Transverse colon (tissue), 4 donors: ENCODE measurements at places on chromosomes 3 and 15.
A peak's percentile ranks its signal among the peaks of the same experiment; 100 is the strongest.

- peak; percentile 61 for DNase-seq
Observed at GRCh38 chr3:49422379-49423248, at the start of gene AMT. AMT (minus strand) TSS chr3:49422473; CDS start chr3:49422450, 23 bp downstream.

DNA sequence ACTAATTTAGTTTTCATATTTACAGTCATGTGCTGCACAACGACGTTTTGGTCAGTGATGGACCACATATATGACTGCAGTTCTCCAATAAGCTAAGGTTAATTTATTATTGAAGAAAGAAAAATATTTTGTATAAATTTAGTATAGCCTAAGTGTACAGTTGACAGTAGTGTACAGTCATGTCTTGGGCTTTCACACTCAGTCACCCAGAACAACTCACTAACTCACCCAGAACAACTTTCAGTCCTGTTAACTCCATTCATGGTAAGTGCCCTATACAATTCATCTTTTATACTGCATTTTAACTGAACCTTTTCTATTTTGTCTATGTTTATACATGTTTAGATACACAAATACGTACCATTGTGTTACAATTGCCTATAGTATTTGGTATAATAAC is 3.8 kb upstream of the GABRR3 start:
- no peak for DNase-seq

- no peak for DNase-seq
Observed at GRCh38 chr3:122944671-122945161, 82.8 kb downstream of the SEMA5B start.

GRCh38 chr3:82078246-82078645 is 316.8 kb upstream of the GBE1 start:
- DNase-seq, result no peak

DNA sequence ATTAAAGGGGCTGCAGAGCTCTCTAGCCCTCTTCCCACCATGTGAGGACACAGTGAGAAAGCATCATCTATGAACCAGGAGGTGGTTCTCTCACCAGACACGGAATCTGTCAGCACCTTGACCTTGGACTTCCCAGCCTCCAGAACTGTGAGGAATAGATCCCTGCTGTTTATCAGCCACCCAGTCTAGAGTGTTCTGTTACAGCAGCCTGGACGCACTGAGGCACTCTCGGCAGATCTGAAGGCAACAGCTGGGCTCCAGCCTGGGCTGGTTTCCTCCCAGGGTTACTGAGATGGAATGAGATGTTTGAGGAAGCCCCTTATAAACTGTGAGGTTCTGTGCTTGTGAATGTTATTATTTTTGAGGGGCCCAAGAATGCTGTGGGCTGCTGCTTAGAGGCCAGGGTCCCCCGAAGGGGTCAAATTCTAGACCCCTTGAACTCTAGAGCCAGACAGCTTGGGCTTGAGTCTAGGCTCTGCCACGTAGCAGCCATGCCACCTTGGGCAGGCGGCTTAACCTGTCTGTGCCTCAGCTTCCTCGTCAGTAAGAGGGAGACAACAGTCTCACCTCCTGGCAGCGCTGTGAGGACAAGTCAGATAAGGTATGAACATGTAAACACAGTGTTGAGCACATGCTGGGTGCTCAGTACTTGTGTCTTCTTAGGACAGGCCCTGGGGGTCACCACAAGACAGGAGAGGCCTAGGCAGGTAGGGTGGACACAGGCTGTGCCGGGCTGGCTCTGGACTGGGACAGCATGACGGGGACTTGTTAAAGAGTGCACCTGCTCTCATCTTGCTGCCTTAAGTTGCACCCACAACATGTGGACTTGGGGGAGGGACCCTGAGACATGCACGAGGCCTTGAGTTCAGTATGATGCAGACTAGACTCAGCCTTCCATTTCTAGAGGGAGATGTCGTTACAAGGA is 49.2 kb downstream of the MGLL start:
- DNase-seq, result no peak

DNA sequence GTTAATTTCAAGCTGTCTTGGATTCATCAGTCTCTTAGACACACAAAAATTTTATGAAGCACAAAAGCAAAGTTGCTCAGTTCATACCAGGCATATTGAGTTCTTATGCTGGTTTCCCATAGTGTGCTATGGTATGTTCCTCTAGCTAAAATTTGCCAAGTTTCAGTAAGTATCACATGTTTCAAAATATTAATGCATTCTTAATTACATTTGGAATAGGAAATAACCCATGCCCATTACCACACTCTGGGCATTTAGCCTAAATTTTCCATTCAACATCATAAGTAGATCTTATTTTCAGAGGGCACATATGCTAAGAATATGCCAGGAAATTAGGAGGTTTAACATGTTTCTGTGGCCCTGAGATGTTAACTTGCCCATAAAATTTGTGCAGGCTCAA is 289.9 kb downstream of the SHOX2 start:
- DNase-seq, result no peak

GRCh38 chr15:65559941-65560340 is 29.7 kb downstream of the HACD3 start:
- no peak for DNase-seq

DNA sequence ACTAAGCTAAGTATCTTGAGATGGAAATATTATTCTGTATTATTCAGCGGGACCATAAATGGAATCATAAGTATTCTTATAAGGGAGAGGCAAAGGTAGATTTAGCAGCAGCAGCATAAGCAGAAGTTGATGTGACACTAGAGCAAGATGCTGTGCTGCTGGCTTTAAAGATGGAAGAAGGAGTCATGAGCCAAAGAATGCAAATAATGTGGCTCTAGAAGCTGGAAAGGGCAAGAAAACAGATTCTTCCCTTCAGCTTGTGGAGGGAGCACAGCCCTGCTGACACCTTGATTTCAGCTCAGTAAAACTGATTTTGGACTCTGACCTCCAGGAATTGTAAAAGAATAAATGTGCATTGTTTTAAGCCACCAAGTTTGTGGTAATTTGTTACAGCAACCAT is 144.2 kb upstream of the ANKRD28 start:
- no peak for DNase-seq

GRCh38 chr15:79496838-79497237 is 64.7 kb downstream of the MINAR1 start:
- DNase-seq, result no peak

- peak; percentile 47 for DNase-seq
Observed at GRCh38 chr15:44811337-44811736, 75.0 kb downstream of the TRIM69 start.

- DNase-seq, result no peak
Observed at GRCh38 chr3:162200836-162201235, 704.2 kb downstream of the OTOL1 start.

DNA sequence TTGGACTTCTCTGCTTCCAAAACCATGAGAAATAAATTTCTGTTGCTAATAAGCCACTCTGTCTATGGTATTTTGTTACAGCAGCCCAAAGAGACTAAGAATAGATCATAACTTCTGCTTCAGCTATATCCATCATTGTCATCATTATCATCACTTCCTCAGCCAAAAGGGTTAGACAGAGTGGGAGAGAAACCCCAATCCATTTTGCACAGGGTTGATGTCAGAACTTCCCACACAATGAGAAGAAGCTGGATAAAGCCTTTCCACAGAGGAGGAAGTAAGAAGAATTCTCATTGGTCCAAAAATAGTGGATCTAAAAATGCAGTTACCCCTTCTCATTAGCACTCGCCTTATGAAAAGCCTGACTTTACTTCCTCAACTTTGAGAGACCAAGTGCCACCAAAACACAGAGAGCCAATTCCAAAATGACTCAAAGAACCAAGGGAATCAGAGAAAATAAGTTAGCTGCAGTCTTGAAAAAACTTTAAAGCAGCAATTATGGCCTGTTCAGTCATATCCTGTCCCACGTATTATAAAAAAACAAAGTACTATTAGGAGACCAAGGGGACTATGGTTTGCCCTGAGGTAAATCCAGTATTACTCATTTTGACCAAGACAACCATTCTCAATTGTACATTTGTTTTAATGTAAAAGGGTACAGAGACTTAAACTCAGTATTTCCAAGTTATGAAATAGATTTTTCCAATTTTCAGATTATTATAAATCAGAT is 80.2 kb downstream of the WNT5A start:
- no peak for DNase-seq

DNA sequence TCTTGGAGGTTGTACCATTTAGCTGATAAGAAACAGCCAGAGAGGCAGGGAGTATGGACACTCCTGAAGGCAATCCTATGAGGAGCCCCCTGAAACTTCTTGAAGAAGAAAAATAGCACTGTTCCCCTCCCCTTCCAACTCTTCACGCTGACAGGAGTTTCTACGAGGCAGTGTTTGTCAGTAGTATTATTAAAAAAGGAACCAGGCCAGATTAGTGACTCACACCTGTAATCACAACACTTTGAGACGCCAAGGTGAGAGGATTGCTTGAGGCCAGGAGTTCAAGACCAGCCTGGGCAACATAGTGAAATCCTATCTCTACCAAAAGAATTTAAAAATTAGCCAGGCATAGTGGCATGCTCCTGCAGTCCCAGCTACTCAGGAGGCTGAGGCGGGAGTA is 38.7 kb downstream of the WWTR1 start:
- DNase-seq, result no peak
